Activated CD4-positive, alpha-beta T cell treated with anti-CD3 and anti-CD28 coated beads, Interleukin-2, amount 10 ng/mL, durations not matched to agents 7 days and 5 days (primary cell): ENCODE measurements at places on chromosomes 3 and 15. TPM values are rescaled to one million over a fixed set of nuclear protein-coding genes. Genes with fewer than 3 reads are reported as not detected.
A peak's percentile ranks its signal among the peaks of the same experiment; 100 is the strongest.

GRCh38 chr3:30660656-30661055, 54.3 kb downstream of the TGFBR2 start:
- DNase-seq = no peak

- DNase-seq = no peak
These were observed 599.3 kb downstream of the FGF12 start for GRCh38 chr3:192128060-192128459.

INKA1 gene
- total RNA-seq = 0.60 TPM

- DNase-seq = no peak
These were observed 8.1 kb downstream of the RAD18 start for GRCh38 chr3:8954938-8955763.

SQOR gene
- total RNA-seq = 99.1 TPM

CCR1 gene
- 6.4 TPM for total RNA-seq

- no peak for DNase-seq
These were observed 284.5 kb upstream of the PLSCR5 start for GRCh38 chr3:146889626-146890025.

DNA sequence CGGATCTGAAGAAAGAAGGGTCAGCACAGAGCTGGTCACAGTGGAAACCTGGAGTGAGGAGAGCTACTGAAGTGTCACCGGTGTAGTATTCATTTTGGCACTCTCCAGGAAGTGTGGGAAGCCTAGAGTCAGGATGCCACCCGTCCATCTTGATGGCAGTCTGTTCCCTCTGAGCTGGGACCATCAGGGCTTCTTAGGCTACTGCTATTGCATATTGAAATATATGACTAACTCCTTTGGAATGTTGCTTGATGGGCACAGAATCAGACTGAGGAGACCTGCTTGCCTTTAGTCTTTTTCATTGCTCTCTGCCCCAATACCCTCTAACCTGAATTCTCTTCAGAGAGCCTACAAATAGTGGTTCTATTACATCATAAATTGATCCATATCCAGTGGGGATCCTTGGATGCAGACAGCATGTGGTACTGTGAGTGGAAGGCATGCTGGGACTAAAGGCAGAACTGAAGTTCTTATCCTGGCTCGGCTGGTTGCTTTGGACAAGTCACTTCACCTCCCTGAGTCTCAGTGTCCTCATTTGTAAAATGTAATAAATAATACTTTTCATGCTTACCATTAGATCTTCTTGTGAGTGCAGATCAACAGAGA, 143.5 kb downstream of the PDE8A start:
- no peak for DNase-seq

COPS2 gene
- total RNA-seq = 61.7 TPM

GRCh38 chr15:89452330-89452836, 44.0 kb downstream of the RHCG start:
- DNase-seq = no peak

SLC6A20 gene
- total RNA-seq = not detected

TERC gene
- total RNA-seq = 4.6 TPM

GRCh38 chr3:67016522-67017080, 18.5 kb downstream of the KBTBD8 start:
- DNase-seq = no peak

GRCh38 chr3:123644358-123644757, 59.5 kb upstream of the HACD2 start:
- no peak for DNase-seq

LRRC15 gene
- total RNA-seq = not detected

DNA sequence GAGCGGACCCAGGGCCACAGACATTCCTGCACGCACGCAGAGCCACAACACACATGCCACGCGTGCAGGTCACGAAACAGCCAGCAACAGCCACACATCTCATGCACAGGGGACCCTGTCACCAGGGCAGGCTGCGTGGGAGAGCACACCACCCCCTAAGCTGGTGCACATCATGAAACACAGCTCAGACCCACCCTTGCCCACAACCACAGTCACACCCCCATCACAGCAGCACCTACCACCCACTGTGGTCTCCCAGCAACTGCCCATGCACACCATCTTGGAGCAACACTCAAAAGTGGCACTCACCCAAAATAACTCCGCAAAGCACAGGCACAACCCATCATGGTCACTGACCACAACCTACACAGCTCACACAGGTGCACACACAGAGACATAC, 75.7 kb downstream of the OCA2 start:
- no peak for DNase-seq

MED12L gene
- 0.92 TPM for total RNA-seq

GRCh38 chr15:58309963-58310928, 121.5 kb upstream of the LIPC start:
- DNase-seq = no peak

GRCh38 chr3:125043599-125044151, 12.1 kb downstream of the HEG1 start:
- DNase-seq = no peak

CD96 gene
- total RNA-seq = 307 TPM

RPP25 gene
- total RNA-seq = 6.4 TPM

GRCh38 chr3:189123595-189124387, 48.0 kb upstream of the TPRG1 start:
- DNase-seq = no peak

SI gene
- not detected for total RNA-seq

- no peak for DNase-seq
These were observed 59.7 kb downstream of the PDCD6IP start for GRCh38 chr3:33858131-33858530.

GRCh38 chr3:76694063-76694462, 345.8 kb upstream of the ROBO2 start:
- no peak for DNase-seq

GRCh38 chr3:79183496-79183895, 584.3 kb downstream of the ROBO1 start:
- DNase-seq = no peak

- DNase-seq = no peak
These were observed 39.9 kb downstream of the EEFSEC start for GRCh38 chr3:128193168-128193567.

GRCh38 chr3:117304681-117305080, 595.1 kb downstream of the TUSC7 start:
- DNase-seq = no peak

DNA sequence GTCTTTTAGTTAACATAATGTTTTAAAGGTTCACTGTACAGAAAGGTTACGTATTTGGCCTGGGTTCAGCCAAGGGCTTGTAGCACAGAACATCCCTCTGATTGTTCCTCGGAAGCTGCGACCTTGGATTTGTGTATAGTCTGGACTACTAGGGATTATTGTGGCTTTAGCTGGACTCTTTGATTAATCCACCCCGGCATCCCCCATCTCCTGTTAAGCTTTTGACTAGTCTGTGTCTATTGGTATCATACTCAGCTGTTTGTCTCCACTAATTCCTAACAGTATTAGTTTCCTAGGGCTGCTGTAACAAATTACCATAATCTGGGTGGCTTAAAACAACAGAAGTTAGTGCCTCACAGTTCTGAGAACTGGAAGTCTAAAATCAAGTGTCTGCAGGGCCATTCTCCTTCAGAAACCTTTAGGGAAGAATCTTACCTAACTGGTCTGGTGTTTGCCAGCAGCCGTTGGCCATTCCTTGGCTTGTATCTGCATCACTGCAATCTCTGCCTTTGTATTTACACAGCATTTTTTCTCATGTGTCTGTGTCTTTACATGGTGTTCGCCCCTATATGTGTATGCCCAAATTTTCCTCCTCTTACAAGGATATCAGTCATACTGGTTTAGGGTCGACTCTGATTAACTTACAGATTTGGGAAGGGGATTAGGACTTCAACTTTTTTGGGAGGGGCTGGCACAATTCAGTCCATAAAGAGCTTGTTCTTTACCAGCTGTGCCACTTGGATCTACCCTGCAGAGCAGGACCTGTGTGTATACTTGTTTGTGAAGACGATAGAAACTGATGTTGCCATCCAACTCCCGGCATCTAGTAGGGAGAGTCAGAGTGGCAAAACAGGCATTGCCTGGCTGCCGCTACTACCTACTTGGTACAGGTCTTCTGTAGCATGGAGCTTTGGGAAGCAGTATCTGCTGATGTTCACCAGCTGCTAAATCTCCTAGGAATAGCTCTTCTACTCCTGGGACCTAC, 117.8 kb downstream of the UBE2E2 start:
- no peak for DNase-seq

- DNase-seq = no peak
These were observed 85.3 kb downstream of the MEIS2 start for GRCh38 chr15:37015035-37015434.

DNA sequence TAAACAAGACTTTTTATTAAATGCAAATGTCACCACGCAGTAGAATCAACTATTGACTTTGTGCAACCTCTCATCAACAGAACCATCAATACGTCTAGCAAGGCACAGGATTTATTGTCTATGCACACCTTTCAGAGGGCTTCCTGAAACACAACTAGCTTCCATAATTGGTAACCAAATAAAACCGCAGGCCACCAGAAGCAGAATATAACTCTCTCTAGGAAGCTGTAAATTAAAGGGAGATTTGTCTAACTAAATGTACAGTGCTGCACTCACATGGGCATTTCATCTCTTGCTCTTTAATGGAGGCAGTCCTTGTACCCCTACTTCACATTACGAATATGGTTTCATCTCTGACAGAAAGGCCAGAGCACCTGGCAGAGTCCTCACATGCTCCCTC, 93.0 kb downstream of the FHIT start:
- DNase-seq = no peak

DNA sequence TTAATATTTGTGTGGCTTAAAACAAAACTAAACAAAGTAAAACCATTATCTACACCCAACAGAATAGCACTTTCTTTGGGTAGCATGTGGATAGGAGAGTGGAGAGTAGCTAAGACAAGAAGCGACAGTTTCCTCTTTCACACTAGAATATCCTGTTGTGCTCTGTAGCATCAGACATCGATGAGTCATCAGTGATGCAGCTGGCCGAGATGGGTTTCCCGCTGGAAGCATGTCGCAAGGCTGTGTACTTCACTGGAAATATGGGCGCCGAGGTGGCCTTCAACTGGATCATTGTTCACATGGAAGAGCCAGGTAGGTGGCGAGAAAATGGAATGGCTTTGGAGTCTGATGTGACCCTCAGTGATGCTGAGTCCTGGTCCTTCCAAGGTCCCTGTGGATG, 108.1 kb downstream of the USP13 start:
- no peak for DNase-seq

XXYLT1 gene
- 7.7 TPM for total RNA-seq

- DNase-seq = no peak
These were observed 75.2 kb downstream of the ITGA11 start for GRCh38 chr15:68356778-68357177.

TMEM212 gene
- not detected for total RNA-seq

GOLGA6L10 gene
- total RNA-seq = 0.97 TPM

GRCh38 chr3:151171145-151171757, 31.8 kb downstream of the GPR171 start:
- peak; percentile 72 for DNase-seq

DNA sequence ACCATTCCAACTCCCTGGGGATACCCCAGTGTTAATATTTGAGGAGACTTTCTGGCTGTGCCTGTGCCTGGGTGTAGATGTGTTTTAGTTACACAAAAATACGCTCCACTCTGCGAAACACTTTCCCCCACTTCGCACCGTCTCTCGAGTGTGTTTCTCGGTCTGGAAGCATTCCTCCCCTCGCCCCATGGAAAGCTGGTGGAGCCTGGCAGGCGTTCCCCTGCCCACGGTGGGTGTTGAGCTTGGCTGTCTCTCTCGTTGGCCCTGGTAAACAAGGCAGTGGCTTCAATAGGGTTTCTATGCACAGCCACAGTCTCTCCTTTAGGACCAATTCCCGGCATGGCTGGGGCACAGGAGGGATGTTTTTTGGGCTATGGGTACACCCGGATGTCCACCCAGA, 19.3 kb downstream of the IQSEC1 start:
- no peak for DNase-seq

- DNase-seq = no peak
These were observed 47.5 kb upstream of the FAM98B start for GRCh38 chr15:38406436-38406835.

- DNase-seq = no peak
These were observed 617.9 kb downstream of the NTRK3 start for GRCh38 chr15:87638554-87639083.

- no peak for DNase-seq
These were observed 18.3 kb downstream of the MYL3 start for GRCh38 chr3:46844881-46845312.

DNA sequence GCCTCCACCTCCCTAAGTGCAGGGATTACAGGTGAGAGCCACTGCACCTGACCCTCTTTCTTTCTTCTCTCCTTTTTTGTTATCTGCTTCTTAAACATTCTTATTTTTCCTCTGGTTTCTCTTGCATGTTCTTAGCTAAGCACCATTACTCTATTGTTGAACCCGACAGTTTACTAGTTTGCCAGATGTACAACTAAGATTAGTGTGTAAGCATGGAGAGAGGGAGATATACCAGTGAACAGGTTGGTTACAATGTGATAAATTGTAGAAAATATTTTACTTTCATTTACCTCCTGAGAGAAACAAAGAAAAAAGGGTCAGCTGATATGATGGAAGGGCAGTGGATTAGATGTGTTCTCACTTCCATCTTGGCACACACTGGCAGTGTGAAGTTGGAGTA, 4.9 kb downstream of the HAUS2 start:
- DNase-seq = no peak

DNA sequence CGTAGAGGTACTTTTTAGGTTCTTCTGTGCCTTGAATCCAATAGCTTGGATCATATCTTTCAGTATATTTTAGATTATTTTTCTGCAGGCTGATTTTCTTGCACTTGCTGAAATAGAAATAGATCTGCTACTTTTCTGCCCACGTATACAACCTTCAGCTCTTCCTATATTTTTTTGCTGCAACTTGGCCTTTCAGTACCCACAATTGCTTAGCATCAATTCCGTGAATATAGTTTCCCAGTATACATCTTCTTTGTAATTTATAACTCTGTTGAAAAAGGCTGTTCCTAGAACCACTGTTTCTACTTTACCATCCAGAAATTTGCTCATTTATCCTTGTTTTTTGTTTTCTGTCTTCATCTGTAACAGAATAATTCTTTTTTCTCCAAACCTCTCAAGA, 36.2 kb downstream of the GTF2E1 start:
- no peak for DNase-seq

DNA sequence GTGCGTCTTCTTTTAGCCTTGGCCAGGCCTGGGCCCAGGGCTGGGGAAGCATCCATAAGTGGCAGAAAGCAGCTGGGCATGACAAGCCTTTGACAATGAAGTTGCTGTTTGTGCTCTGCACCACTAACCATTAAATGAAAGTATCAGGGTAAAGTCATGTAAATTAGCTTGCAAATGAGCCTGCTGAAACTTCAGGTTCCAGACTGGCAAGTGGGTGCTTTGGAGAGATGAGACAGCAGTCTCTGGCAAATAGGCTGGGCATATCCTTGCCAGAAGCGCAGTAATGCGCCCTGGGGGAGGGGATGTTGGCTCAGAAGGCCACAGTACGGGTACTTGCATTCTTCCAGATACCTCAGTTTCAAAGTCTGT, 40.7 kb downstream of the RAB6B start:
- DNase-seq = no peak

GRCh38 chr15:63573533-63573932, 23.7 kb upstream of the FBXL22 start:
- no peak for DNase-seq

CHDH gene
- total RNA-seq = 0.79 TPM

PLA2G4F gene
- not detected for total RNA-seq
